ENCODE measurements at places on chromosomes 6 and 20. TPM values are rescaled to one million over a fixed set of nuclear protein-coding genes. Genes with fewer than 3 reads are reported as not detected.
A peak's percentile ranks its signal among the peaks of the same experiment; 100 is the strongest.

- no peak for DNase-seq
Measured at GRCh38 chr6:163667372-163668060, 253.0 kb downstream of the QKI start.

GRCh38 chr6:152859225-152859624, 108.6 kb downstream of the VIP start:
- DNase-seq = no peak

Gene ADGRF4
- 0.10 TPM for total RNA-seq

Gene C6orf58
- not detected for total RNA-seq

Gene ADAM33
- not detected for total RNA-seq

- no peak for DNase-seq
Measured at GRCh38 chr6:52491203-52492069, 71.3 kb downstream of the EFHC1 start.

DNA sequence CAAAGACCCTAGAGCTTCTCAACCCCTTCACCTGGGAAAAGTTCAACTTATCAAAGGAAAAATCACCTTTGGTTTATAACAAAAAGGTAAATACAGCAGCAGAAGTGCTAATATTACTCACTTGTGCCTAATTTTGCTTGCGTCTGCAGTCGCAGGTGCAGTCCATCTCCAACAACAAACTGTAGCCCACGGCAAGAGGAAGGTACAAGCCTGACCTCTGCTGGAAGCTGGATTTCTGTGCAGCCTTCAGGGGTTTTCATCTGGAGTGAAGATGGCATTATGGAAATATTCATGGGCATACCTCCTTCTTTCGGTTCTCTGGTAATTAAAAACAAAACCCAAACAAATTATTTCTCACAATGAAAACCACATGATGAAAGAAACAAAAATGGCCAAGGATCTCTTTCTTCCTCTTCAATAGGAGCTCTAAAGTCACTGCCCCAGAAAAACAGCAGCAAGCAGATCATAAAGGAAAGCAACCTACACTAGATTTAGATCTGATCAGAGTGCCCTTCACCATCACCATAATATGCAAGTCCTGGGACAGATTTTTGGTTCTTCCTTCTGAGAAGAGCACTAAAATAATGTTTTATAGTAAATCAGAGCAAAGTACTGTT, 7.8 kb downstream of the UBE3D start:
- DNase-seq = no peak

Gene BICRAL
- 6.2 TPM for total RNA-seq

- DNase-seq = no peak
Measured at GRCh38 chr6:30882759-30883684, 1.3 kb upstream of the DDR1 start.

GRCh38 chr20:24762371-24762770, 186.7 kb upstream of the CST7 start:
- no peak for DNase-seq

- DNase-seq = no peak
Measured at GRCh38 chr6:105898286-105898685, 187.8 kb upstream of the PRDM1 start.

DNA sequence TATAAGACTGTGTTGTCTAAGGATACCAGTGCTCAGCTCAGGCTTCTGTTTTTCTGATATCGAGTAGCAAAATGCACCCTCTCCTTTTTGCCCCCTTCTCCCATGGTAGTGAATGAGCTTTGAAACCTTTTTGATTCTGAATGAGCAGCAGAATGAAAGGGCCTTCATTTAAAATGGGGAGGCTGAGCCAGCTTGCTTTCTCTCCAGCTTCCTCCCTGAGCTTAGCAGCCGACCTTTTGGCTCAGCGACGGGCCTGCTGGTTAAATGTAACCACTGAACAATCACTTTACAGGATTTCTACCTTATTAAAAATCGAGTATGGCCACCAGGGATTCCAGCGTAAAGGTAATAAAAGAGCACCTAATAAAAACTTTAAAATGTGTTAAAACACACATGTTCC, 133.7 kb upstream of the SPACA1 start:
- DNase-seq = no peak

GRCh38 chr20:10673176-10673841, 490 bp downstream of the JAG1 start:
- no peak for DNase-seq

GRCh38 chr6:17865798-17866725, 121.4 kb downstream of the KIF13A start:
- peak; percentile 77 for DNase-seq

Gene MUCL3
- not detected for total RNA-seq

GRCh38 chr6:99614430-99615186, 8.0 kb downstream of the PRDM13 start:
- DNase-seq = no peak

DNA sequence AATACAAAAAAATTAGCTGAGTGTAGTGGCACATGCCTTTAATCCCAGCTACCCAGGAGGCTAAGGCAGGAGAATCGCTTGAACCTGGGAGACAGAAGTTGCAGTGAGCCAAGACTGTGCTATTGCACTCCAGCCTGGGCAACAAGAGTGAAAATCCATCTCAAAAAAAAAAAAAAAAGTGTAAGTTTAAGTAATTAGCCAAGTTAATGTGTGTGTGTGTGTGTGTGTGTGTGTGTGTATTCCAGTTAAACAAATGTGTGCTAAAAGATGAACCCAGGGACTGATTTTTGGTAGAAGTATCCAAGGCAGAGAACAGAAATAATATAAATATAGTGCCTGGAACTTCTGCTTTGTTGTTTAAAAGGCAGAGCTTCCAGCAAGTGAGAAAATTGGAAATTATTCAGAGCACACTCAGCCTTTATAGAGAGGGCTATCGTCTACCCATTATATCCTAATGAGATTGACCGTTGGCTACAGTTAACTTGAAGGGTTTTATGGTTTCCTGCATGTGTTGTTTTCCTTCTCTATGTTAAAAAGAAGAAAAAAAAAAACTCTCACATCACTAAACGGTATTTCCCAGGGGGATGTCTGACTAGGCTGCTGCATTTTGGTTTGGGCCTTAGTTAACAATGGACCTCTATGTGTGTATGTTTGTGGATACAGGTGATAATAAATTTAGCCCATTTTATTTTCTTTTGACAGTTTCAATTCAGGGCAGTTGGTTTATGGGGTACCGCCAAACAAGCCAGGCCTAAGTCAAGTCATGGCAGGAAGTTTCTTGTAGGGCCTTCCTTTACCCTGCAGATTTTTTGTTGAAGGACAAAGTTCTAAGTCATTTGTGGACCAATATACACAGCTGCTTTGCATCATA, 9.8 kb downstream of the SOX4 start:
- no peak for DNase-seq

Gene PTGIS
- total RNA-seq = 0.53 TPM

- DNase-seq = no peak
Measured at GRCh38 chr6:9957215-9957759, 457.6 kb downstream of the TFAP2A start.

DNA sequence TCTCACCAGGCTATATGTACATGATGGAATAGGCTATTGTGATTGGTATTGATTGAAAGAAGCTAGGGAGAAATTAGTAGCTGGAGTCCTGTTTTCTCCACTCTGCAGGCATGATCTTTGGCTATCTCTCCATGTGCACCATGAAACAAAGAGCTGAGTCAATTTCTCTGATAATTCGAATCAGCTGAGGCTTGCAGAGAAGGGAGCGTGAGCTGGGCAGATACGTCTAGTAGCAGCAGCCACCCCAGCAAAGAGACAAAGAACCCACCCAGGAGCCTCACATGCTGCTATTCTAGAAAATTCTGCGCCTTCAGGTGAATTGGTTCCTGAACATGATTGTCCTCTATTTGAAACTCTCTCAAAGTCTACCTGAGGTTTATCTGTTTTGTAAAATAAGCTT, 6.9 kb upstream of the SGK1 start:
- no peak for DNase-seq

GRCh38 chr6:18016133-18016532, 28.7 kb upstream of the KIF13A start:
- no peak for DNase-seq

- DNase-seq = no peak
Measured at GRCh38 chr20:32796981-32797451, 22.7 kb upstream of the MAPRE1 start.

GRCh38 chr6:122412001-122412400, 12.5 kb downstream of the HSF2 start:
- DNase-seq = no peak

Gene MCCD1
- total RNA-seq = not detected

Gene OR10C1
- not detected for total RNA-seq

GRCh38 chr6:4632421-4632820, 143.8 kb upstream of the CDYL start:
- DNase-seq = no peak

- DNase-seq = no peak
Measured at GRCh38 chr6:146433881-146434731, 109.5 kb upstream of the RAB32 start.

Gene RIPOR2
- total RNA-seq = not detected

DNA sequence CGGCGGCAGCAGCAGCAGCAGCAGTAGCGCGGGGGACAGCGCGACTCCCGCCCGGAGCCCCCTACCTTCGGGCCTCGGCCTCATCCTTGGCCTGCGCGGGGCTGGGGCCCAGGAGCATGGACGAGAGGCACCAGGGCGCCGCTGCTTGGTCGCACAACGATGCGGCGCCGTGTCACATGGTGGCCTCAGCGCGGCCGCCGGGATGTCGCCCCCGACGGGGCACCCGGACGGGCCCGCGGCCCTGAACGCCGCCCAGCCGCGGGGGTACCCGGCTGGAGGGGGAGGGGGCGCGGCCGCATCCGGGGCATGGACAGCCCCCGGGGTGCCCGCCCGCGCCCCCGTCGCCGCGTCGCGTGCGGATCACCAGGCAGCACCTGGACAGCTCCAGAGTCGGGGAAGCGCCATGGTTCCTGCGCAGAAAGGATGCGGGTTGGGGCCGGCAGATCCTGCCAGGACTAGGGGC, 57.1 kb downstream of the CDH22 start:
- no peak for DNase-seq

- no peak for DNase-seq
Measured at GRCh38 chr20:47761482-47762047, 23.7 kb downstream of the SULF2 start.

Gene LYRM4
- 22.6 TPM for total RNA-seq

GRCh38 chr6:106451439-106451838, 90.9 kb downstream of the CRYBG1 start:
- DNase-seq = no peak

Gene SUPT3H
- 4.2 TPM for total RNA-seq

- no peak for DNase-seq
Measured at GRCh38 chr6:90712114-90712513, 125.2 kb upstream of the MAP3K7 start.

GRCh38 chr6:73644941-73645591, 8.7 kb downstream of the SLC17A5 start:
- no peak for DNase-seq

Gene GPLD1
- not detected for total RNA-seq

DNA sequence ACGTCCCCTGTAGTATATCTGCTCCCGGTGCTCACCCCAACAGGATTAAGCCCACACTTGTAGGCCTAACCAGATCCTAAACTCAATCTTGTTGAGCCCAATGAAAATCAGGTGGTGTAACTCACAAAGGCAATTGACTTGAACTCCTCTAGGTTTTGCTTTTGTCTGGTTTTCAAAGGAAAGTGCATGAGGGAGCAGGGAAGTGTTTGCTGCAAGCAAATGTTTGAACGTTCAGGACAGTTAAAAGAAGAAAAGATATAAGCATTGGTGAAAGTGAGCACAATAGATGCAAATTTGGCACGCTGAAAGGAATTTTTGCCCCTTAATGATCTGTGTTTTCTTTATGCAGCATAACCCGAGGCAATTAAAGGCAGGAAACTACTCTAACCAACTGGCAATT, 212.6 kb downstream of the PLCB1 start:
- no peak for DNase-seq

GRCh38 chr6:25590986-25591385, 61.0 kb upstream of the SCGN start:
- DNase-seq = no peak

DNA sequence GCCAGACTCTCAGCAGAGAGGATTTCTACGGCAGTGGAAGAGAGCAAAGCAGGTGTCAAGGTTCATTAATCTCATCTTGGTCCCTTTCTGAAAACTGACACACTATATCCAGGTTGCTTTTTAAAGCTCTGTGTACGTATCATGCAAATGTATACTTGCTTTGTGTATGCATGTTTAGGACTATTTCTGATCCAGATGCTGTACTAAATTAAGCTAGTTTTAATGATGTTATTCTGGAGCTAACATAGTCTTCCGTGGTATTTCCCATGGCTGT, 59.2 kb upstream of the SNX9 start:
- DNase-seq = no peak

DNA sequence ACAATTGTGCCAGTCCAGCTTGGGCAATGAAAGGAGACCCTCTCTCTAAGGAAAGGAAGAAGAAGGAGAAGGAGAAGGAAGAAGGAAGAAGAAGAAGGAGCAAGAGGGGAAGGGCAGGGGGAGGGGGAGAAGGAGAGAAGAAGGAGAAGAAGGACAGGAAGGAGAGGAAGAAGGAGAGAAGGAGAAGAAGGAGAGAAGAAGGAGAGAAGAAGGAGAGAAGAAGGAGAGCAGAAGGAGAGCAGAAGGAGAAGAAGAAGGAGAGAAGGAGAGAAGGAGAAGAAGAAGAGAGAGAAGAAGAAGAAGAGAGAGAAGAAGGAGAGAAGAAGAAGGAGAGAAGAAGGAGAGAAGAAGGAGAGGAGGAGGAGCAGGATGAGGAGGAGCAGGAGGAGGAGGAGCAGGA, 22.5 kb upstream of the DEFB116 start:
- DNase-seq = no peak

- DNase-seq = no peak
Measured at GRCh38 chr6:154984146-154984545, 11.0 kb upstream of the TIAM2 start.

DNA sequence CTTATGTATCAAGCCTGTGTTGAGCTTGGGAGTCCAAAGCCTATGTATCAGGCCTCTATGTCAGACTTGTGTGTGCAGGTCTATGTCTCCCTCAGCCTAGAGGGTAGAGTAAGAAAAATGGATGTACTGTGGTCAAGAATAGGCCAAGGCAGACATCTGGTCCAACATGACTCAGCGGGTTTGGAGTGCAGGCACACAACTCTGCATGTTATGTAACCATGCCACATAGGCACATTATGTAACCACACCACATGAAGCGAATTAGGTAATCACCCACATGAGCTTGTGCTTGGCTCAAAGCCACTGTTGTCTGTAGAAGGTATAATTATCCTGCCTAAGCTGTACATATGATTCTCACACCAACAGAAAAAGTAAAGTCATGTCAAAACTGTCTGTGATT, 1190.5 kb upstream of the EYS start:
- DNase-seq = no peak
